Fibroblast of the aortic adventitia (primary cell): ENCODE measurements at places on chromosomes 4 and X.

DNA sequence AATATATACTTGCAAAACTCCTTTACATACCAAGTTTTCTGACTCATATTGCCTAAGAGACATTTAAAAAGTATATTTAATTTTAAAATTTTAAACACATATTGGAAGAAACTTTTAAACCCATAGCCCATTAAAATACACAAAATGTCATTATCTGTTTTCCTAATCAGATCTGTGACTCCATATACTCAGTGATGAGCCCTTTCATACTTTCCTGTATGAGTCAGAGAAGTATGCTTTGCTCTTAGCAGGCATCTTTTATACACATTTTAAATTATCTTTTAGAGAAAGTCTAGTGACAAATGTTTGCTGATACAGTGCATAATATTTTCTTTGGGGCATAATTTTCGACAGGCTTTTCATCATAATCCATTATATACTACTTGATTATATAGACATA is 26.4 kb downstream of the SPIN3 start:
- DNase-seq, result no peak

- DNase-seq, result peak; percentile 52
Observed at GRCh38 chrX:75156531-75156945, 455 bp upstream of the ABCB7 start.

DNA sequence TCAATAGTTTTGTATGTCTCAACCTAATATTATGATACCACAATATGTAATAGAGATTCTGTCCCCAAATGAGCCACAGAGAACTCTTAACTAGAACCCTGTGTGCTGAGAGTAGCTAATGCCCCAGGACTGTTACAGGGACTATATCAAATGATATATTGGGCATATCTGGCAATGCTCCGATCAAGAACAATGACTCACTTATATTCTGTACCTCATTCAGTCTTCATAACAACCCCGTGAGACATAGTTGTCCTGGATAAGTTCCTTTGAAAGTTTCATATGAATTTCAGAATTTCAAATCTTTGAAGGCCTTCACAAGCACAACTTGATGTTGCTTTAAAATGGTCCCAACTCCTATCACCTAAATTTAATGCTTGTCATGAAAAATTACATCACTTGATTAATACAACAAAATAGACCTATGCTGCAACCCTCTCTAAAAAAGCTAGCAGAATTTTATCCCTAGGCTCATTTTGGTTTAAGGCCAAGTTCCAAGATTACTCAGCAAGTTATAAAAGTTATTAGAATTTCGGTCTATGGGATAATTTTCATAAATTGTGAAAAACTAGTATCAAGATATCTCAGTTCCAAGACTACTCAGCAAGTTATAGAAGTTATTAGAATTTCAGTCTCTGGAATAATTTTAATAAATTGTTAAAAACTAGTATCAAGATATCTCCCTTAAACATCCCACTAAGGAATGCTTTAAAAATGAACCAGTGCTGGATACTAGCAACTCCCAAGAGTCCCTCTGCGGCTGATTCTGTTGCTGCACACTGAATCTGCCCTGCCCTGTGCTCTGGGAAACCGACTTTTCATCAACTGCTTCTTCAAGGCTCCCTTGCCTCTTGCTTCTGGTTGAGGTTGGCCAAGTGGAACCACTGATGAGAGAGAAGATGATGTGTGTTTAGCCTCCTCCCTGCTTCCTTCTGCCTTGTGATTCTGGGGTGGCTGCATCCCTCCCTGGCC is 6.0 kb upstream of the ANXA3 start:
- peak; percentile 77 for DNase-seq

- DNase-seq, result no peak
Observed at GRCh38 chr4:113773756-113774155, 12.2 kb upstream of the CAMK2D start.

DNA sequence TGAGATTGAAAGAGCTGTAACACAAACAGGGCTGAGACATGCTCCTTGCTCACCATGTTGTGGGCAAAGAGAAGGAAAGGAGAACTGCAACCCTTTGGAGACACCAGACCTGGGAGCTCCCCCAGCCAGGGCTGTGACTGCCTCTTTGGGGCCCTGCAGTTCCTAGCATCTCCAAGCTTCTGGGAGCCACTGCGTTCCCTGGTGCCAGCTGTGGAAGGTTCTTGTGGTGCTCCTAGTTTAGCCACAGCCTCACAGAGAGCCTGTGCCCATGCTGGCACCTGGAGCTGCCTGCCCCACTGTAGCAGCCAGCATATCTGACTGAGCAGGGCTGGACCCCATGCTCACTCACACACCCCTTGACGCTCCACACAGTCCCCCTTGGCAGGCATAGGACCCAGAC is 141.7 kb downstream of the PDHA2 start:
- no peak for DNase-seq

DNA sequence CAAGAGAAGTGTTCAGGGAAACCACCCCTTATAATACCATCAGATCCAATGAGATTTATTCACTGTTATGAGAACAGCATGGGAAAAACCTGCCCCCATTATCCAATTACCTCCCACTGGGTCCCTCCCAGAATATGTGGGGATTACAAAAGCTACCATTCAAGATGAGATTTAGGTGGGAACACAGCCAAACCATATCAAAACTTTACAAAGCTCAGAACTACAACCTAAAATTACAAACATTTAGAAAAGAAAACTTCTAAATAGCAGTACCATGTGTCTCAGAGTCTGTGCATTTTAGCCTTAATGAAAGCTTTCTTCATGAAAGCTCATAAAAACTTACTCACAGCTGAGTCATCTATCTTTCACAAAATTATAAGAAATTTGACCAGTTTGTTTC is 1442.8 kb upstream of the PCDH7 start:
- peak; percentile 3 for DNase-seq
